ENCODE measurements at places on chromosomes 1 and 21.
A peak's percentile ranks its signal among the peaks of the same experiment; 100 is the strongest.

DNA sequence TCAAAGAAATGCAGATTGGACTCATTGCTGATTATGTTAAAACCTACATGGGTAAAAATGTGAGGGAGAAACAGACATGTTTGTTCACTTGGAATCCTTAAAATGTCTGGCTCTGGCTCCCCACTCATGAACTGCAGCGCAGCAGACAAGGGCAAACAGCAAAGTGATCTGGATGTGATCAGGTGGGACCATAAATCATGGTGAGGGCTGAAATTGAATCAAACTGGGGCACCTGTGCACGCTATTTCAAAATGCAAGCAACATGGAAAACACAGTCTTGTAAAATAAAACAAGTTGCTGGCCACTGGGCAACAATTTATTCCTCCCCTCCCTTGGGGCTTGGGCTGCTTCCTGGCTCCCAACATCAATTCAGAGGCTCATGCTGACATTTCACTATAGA, 373.4 kb downstream of the SEC16B start:
- no peak for DNase-seq

DNA sequence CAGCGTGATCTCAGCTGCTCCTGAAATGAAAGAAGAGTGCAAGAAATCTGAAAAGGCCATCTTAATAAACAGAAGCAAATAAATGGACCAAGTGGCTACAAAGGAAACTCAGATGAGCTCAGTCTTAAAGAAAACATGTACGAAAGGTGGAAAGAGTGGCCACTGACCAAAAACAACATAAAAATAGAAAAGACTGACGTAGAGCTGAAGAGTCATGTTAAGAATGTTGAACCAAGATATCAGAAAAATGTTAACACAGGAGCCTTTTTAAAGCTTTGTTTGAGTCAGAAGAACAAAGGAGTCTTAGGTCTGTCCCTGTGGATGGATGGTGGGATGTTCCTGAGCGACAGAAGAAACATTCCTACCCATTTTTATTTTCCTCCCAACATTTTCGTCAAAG, 30.8 kb upstream of the ZNF648 start:
- no peak for DNase-seq

DNA sequence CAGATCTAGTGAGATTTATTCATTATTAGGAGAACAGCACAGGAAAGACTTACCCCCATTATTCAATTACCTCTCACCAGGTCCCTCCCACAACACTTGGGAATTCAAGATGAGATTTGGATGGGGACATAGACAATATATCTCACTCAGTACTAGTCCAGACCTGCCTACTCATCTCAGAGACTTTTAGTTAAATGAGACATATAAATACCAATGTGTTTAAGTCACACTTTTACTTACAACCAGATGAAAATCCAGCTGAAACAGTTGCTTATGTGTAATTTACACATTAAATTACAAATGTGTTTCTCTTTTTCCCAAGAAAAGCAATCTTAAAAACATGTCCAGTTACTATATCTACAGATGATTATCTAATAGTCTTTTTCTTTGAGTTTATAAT, 1145.6 kb downstream of the KCNT2 start:
- DNase-seq: no peak

DNA sequence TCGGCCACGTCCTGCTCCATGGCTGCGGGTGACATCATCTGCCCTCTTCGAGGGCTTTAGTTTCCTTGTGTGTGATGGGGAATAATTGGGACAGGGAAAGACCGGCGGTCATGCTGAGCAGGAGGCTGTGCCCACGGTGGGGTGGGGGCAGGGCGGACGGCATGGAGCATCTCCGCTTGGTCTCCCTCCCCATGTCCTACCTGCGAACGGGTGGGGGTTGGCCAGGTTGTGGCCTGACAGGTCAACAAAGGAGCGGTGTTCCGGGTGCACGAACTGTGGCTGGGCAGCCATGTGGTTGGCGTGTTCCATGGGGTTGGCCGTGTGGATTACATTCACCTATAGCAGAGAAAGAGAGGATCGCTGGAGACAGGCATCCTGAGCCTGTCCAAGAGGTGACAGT, 80.0 kb downstream of the PIK3CD start:
- no peak for DNase-seq

DNA sequence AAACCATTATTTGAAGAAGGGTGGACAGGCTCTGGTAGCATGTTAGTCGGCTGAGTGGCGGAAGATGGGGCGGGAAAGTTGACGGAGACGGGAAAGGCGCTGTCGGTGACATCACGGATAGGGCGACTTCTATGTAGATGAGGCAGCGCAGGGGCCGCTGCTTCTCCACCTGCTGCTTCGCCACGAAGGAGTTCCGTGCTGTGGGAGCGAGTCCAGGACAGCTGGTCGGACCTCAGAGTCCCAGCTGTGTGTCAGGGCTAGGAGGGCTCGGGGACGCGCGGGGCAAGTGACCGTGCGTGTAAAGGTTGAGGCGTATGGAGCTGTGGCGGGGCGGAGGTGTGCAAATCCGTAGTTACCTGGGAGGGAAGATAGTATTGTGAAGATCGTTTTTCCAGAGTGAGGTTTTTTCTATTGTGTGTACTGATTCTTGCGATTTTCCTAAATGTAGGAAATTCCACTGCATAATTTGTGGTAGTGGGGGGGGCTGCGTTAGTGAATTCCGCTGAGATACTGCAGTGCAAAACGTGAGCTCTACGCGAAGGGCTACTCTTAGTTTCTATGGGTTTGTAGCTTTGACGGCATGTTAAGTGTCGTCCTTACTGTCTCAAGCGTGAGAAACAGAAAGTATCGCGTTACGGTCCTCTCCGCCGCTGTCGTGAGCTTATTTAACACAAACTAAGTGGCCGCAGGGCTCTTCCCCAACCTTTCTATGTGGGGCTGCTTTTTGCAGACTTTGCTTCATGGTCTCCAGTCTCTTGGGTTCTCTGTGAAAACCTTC, 111.2 kb upstream of the NBPF11 start:
- DNase-seq: no peak

GRCh38 chr1:209106237-209106741, 477.2 kb upstream of the CAMK1G start:
- no peak for DNase-seq

DNA sequence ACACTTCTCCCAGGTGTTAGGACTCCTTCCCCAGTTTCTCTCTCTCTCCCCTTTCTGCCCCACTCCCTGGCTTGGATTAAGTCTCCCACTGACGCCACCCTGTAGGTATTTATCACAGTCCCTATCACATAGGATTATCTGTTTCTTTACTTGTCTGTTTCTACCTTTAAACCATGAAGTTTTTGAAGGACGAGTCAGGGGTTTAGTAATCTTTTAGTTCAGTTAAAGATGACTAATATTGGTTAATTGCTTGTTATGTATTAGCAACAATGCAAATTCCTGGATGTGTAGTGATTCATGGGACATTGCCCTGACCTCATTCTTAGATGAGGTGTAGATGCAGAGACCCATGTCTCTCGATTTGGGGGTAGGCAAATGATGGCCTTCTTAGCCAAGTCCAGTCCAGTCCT, 6.4 kb downstream of the LAMC1 start:
- no peak for DNase-seq

DNA sequence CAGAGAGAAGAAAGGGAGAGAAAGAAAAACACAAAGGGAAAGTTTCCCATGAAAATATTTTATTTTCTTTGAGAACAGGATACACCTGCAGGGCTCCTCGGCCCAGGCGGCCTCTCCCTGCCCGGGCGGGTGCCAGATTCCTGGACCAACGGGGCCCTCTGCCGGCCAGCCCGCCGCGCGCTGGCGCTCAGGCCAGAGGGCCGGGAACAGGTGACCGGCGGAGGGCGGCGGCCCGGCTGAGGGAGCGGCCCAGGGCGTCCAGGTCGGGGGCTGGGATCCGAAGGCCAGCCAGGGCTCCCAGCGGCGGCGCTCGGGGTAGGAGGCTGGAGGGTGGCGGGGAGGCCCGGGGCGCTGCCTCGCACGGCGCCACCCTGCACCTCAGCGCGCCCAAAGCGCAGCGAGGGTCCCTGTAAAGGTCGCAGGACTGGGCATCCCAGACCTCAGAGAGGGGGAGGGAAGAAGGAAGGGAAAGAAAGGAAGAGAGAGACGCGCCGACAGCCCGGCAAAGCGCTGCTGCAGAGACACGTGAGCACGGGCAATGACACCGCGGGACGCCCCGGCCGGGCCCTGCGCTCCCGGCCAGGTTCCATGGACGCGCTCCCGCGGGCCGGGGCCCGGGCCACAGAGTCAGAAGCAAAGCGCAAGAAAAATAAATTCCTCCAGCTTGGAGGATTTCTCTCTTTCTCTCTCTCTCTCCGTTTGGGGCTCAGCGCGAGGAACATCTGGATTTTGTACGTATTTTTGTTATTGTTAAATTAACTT, 927 bp downstream of the WNT9A start:
- peak; percentile 95 for DNase-seq

GRCh38 chr1:52404975-52405338, 555 bp downstream of the PRPF38A start:
- DNase-seq: no peak

- DNase-seq: no peak
These were observed 162.0 kb downstream of the HUNK start for GRCh38 chr21:32034850-32035249.

DNA sequence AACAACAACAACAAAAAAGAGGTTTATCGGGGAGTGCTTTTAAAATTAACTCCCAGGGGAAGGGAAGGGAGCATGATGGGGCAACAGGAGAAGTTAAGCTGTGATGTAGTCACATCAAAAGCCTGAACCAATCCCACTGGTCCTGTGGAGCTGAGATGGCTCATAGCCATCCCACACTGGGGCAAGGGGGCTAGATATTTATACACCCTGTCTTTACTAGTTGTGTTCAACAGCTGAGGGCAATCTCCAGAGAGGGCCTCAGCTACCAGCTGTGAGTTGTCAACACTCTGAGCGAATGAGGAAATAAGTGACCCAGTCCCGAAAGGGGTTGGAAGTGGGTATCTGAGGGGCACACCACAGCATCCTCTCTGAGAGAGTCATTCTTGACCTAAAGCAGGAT, 31.0 kb upstream of the CREG1 start:
- DNase-seq: no peak

- DNase-seq: no peak
These were observed 54.3 kb downstream of the KCNK1 start for GRCh38 chr1:233668146-233668724.

DNA sequence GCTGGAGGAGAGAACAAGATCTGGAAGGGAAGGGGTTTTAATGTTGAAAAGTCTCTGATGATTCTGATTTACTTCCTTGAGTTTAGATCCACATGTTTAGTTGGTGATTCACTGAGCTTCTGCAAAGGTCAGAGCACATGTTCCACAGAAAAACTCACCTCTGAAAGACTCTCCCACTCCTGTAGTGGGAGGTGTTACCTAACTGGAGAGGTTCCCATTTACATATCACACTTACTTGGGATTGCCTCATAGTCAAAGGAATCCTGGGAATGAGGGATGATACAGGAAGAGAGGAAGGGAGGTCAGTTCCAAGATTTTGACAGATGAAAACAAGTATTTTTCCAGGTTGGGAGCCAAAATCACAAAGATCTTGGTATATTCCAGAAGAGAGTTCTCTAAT, 2.7 kb upstream of the NTNG1 start:
- no peak for DNase-seq

DNA sequence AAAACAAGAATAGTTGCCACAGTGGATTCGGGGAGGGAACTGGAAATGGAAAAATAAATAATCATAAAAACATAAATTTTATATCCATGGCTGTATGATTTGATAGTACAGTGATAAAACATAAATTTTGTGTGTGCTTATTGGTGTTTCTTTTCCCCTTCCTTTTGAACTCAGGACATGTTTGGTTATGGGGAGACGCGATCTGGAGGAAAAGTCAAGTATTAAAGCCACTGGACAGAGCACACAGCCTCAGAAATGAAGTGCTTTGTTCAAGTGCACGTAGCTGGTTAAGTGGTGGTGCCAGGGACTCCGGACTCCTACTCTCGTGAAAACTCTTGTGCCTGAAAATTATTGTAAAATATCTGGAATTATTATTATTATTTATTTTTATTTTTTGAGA, 9.7 kb upstream of the HMGCS2 start:
- DNase-seq: no peak

- no peak for DNase-seq
These were observed 102.9 kb upstream of the TLR5 start for GRCh38 chr1:223245983-223246382.

DNA sequence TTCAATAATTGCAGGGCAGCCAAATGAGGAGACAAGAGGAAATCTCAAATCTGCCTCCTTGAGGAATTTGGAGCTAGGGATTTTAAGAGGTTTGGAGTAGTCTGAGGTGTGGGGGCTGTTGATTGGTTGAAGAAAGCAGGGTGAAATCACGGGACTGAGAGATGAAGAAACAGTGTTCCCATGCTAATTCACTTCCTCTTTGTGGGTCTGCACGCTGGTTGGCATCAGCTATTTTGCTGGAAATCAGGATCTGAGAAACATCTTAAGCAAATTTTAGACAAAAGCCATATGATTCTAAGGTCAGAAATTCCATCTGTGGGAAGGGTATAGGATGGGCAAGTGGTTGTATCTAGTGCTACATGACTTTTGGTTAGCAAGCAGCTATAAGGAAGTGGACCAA, 107.1 kb upstream of the PAXBP1 start:
- no peak for DNase-seq

GRCh38 chr1:27144049-27144748, 10.7 kb downstream of the SLC9A1 start:
- DNase-seq: no peak

DNA sequence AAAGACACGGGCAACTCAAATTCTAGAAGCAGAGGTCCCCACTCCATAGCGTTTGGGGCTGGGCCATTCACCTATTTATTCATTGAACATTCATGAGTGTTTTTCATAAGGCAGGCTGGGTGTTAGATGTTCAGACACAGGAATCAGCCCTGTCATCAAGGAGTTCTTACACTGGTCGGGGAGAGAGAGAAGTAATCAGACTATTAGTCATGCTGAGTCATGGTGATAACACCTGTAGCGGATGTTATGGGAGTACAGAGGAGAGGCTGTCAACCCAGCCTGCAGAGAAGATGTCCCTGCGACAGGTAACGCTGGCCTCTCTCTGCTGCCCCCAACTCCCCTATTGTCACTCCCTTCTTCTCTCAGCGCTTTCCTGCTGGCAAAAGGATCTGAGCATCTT, 17.2 kb downstream of the LY9 start:
- no peak for DNase-seq

- DNase-seq: no peak
These were observed 1719.5 kb downstream of the MRPL39 start for GRCh38 chr21:23887725-23888306.

DNA sequence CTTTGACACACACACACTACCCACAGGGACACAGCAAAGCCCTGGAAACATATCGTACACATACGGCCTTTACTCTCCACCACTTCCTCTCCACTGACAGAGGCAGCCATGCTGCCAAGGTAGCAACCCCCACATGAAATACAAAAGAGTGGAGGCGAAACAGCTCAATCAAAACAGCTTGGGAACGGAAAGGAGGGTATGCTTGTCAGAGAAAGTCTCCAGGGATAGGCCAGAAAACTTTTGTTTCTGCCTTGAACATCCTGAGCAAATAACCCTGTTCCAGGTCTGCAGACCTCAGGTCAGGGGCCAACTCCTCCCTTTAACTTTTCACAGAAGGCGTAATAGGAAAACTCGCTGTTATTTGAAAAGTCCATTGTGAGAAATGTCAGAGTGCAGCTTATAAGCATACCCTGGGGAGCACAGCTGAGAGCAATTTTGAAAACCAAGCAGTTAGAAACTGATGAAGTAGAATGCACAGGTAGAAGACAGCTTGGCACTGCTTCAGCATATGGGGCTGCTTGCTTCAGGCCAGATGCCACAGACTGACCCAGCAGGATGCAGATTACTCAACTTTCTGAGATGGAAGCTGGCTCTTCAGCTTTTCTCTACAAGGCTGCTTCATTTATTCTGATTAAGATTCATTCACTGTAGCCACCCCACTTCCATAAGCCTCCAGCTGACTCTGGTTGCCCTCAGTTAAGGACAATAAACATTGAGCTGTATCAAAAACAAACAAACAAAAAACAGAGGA, 18.0 kb downstream of the KIAA0319L start:
- DNase-seq: no peak

Measured in D721Med (cell line).